Stimulated activated CD8-positive, alpha-beta memory T cell treated with anti-CD3 and anti-CD28 coated beads, Interleukin-7, amount 100 ng/mL, for 1 hour (primary cell): ENCODE measurements at places on chromosomes 6 and 20.

- DNase-seq, result no peak
Measured at GRCh38 chr6:157790548-157791160, 32.4 kb upstream of the SNX9 start.

DNA sequence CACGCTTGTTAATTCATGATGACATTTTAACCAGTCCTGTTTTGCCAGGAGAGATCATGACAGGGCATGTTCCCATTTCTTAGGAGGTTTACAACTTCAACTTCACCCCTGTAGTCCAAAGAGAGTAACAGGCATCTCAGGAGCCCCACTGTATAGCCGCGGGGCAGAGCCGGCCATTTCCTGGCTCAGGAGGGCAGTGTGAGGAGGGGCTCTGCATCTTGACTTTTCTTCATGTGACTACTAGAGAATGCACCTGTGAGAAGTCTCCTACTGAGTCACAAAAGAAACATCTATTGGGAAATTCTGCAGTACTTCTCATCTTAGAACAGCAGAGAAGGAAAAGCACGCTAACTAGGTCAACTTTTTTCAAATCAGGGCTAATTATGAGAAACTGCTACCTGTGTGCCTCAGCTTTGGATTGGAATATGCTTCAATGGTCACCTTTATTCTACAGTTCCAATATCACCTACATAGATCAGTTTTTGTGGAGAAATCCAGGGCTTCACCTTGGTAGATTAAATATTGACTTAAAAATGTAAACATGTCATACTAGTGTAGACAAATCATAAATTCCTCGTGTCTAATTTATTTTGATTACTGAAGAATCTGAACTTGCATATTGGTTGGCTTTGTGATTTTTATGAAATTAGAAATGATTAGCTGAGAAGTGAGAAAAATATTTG lies 28.6 kb upstream of the SIM1 start:
- no peak for DNase-seq

DNA sequence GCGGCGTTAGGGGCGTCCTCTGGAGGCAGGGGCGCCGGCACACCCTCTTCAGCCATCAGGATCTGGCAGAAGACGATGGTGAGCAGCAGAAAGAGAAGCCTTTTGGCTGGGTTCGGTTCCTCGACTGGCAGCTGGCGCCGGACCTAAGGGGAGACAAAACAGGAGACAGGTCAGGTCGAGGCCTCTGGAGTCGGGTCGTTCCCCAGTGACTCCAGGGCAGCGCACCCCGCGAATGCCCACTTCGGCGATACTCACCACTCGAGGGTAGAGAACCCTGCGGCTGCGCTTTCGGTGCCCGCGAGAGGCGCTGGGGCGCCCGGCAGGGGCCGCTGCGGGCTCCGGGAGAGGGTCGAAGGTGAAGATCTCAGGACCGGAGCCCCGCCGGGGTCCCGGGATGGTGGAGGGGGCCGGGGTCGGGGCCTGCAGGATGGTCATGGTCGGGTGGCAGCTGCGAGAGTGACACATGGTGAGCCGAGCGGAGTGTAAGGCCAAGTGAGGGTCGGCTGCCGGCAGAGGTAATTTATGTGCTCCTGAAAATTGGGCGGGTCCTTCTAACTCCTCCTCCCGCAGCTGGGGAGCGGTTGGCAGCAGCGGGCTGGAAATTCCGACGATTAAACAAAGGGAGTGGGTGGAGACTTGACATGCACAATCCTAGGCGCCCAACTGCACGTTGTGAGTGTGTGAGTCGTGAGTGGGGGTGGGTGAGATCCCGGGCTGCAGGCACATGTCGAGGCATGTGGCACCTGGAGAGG lies at the start of gene IER3:
Gene IER3 (minus strand): TSS at position 494 of the 752 bp plus-strand sequence. CDS start 29 bp downstream, at position 465.
- DNase-seq, result no peak

GRCh38 chr6:30979141-30979540 lies 4.4 kb upstream of the MUC21 start:
- no peak for DNase-seq

GRCh38 chr6:80163754-80164187 lies 57.3 kb downstream of the BCKDHB start:
- no peak for DNase-seq

GRCh38 chr6:113449051-113449450 lies 408.1 kb upstream of the MARCKS start:
- DNase-seq, result no peak

DNA sequence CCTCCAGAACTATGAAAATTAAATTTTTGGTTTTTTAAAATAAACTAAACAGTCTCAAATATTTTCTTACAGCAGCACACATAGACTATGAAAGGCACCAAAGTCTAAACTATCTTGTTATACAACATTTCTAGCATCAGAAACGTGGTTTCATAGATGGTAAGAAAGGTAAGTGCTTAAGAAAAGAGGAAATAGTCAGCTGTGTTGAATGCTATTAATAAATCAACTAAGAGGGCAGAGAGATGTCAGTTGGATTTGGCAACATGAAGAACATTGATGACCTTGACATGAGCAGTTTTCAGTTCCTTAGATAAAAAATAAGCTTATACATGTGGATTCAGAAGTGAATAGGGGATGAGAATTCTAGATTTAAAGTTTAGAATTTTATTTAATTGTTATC lies 113.6 kb downstream of the RFX6 start:
- no peak for DNase-seq

- DNase-seq, result no peak
Measured at GRCh38 chr6:159677506-159678165, 15.4 kb downstream of the SOD2 start.

DNA sequence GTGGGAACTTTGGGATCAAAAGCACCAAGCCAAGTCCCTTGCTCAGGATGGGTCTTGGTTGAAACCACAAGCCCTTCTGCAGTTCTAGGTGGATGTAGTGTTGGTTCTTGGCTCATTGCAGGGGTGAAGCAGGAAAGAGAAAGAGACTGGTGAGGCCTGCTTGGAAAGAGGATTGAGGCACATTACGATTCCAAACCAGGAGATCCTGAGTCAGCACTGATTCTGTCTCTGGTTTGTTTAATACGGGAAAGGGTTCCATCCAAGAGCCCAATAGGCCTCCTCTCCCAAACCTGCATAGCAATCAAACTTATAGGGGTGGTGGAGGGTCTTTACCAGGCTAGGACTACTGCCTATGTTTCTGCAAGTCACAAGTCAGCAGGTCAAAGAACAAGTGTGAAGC lies 24.3 kb downstream of the NSFL1C start:
- no peak for DNase-seq

DNA sequence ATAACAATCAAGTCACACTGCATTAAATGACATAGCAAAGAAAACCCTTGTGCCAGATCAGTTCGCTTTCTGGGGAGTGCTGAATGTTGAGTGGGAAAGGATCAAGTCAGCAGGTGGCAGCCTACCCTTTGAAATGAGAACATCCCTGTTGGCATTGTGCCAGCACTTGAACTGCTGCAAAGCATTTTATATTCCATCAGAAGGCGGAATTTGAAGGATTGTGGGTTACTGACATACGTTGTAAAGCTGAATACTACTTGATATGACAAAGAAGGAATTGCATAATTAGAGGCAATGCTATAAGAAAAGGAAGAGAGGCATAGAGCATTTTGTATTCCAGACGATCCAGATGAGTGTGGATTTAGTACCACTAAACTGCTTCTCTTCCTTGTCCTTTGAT lies 26.5 kb downstream of the BCKDHB start:
- DNase-seq, result no peak

GRCh38 chr20:61926796-61927192 lies 138.9 kb downstream of the TAF4 start:
- DNase-seq, result no peak

- no peak for DNase-seq
Measured at GRCh38 chr6:94751641-94752329, 825.5 kb upstream of the MANEA start.

DNA sequence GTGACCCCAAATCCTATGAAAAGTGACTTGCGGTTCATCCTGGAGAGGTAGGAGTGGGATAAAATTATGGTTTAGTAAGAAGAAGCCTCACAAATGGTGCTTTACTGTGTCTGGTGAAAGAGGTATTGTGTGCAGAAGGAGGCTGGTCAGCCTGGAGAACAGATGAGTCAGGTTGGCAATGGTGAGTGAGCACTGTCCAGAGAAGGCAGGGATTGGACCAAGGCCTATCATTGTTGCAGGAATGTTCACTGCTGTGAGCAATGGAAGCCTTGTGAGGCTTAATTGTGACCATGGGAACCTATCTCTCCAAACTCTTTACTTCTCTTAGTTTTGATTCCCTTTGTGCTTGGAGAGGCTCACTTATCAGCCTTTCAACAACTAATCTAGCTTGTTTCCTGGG lies 89.0 kb upstream of the KCNK16 start:
- DNase-seq, result no peak

- no peak for DNase-seq
Measured at GRCh38 chr6:92977018-92977417, 442.3 kb downstream of the EPHA7 start.

- DNase-seq, result no peak
Measured at GRCh38 chr6:44004625-44005506, 122.4 kb downstream of the MRPL14 start.

DNA sequence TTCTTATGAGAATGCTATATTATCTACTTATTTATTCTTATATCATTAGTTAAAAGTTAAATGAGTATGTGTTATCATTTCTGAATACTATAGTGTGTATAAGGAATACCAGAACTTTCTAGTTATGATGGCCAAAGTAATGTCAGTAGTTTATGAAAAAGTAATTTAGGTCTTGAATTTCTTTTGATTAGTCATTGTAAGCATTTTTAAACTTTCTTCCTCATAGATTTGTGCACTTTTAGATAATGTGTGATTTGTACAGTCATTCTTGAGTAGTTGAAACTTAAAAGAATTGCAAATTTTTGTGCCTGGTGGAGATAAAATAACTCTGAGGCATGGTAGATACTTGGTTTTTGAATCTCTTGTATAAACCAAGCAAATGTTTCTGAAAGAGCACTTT lies 311.3 kb downstream of the CDKAL1 start:
- DNase-seq, result no peak

- no peak for DNase-seq
Measured at GRCh38 chr20:48658198-48658476, 169.7 kb downstream of the PREX1 start.

GRCh38 chr20:63682384-63683139 lies 13.9 kb upstream of the TNFRSF6B start:
- no peak for DNase-seq

- DNase-seq, result no peak
Measured at GRCh38 chr6:373031-373430, 18.5 kb upstream of the IRF4 start.

GRCh38 chr20:19552221-19553180 lies 205.6 kb upstream of the RIN2 start:
- DNase-seq, result no peak

- DNase-seq, result no peak
Measured at GRCh38 chr6:140576004-140576555, 1201.6 kb upstream of the CITED2 start.

- no peak for DNase-seq
Measured at GRCh38 chr6:139262519-139263300, 29.1 kb downstream of the TXLNB start.

GRCh38 chr6:37452522-37452921 lies 19.5 kb downstream of the CMTR1 start:
- no peak for DNase-seq

- no peak for DNase-seq
Measured at GRCh38 chr6:124769811-124770544, 192.3 kb upstream of the RNF217 start.

GRCh38 chr6:137866200-137866913 lies 702 bp upstream of the TNFAIP3 start:
- no peak for DNase-seq

GRCh38 chr20:44051661-44052000 lies 135.4 kb downstream of the JPH2 start:
- no peak for DNase-seq

DNA sequence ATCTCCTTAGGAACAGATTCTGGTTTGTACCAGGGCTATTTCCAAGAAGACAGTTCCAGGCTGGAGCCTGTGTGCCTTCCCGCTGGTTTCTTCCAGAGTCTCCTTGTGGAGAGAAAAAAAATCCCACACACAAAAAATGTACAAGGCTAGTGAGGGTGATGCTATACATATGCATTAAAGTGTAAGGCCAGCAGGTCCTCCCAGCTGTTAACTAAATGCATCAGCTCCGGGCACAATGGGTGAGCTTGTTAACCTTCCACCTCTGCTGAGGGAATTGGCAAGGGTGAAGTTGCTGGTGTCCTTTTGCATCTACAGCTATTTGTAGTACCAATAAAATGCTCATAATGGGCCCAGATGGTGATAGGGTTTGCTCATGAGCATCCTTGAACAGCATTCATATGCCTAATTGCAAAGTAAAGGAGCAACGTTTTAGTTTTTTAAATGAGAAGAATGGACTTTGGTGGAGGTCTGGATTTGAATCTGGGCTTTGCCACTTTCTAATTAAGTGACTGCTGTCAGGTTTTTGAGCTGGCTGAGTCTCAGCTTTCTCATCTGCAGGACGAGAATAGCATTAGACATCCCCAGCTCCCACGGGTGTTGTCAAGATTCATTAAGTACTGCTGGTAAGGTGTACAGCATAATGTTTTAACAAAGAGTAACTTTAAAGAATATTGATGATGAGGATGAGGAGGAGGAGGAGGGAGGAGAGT lies 361.8 kb downstream of the QKI start:
- DNase-seq, result no peak

DNA sequence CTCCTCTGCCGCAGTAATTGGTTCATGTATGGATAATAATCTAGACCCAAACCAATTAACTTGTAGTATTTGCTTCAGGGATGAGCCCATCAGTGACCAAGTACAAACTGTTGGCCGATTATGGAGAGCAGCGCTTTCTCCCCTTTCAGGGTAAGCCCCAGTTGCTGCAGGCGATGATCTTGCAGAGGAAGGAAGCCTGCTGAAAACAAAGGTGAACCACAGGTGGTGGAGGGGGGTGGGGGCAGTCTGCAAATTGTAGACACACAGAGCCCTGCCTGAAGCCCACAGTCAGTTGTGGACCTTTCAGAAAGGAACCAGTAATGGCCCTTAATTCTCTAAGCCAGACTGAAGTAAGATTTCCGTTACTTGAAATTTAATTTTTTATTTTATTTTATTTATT lies 167.9 kb upstream of the JARID2 start:
- DNase-seq, result no peak

- DNase-seq, result no peak
Measured at GRCh38 chr6:35492974-35493284, 4.0 kb downstream of the TEAD3 start.

DNA sequence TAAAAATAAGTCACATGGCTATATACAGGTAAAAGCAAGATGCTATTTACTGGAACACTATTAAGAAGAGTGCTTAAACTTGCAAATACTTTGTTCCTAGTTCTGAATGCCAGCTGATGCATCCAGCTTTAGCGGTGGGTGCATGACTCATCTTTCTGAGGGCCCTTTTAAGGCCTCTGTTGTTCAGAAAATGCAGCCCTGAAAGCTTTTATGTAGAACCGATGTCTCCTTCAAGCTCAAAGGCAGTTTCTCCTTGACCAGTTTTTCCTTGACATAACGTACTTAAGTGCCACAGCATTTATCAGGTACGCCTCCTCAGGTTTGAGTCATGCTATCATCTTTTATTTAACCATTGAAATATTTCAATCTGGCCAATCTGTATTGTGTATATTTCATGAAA lies 82.8 kb downstream of the MLIP start:
- DNase-seq, result no peak

- no peak for DNase-seq
Measured at GRCh38 chr6:84728602-84729001, 35.8 kb downstream of the TBX18 start.
